Activated CD4-positive, alpha-beta T cell treated with anti-CD3 and anti-CD28 coated beads, Interleukin-2, amount 50 U/mL, for 1 hour (primary cell): ENCODE measurements at places on chromosomes 2 and 18.

GRCh38 chr2:118058951-118059350 lies 29.3 kb upstream of the INSIG2 start:
- DNase-seq: no peak

DNA sequence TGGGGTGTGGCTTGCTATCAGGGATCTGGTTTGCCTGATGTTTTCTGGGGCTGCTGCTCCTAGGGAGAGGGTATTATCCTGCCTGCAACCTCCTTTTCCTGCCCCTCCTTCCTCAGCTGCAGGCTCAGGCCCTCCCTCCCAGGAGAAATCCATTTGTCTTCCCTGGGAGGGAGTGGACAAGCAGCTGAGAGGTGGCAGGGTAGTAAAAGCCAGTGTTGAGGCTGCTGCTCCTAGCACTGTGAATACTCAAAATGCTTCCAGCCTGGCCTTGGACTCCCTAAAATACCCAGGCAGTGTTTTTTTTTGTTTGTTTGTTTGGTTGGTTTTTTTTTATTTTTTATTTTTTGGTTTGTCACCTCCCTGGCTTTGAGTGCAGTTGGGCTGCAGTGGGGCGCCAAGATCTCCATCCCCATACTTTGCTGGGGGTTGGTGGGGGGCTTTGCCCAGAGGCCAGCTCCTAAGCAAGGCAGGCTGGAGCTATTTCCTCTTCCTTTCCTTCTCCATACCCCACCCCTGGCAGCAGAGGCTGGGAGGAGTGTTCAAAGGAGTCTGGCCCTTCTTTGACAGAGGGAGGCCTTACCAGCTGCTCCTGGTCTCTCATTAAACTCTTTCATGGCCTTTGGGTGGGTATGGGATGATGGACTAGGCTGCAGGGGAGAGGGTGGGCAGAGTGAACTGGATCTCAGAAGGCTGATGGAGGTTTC lies 13.6 kb downstream of the HOXD3 start:
- DNase-seq: no peak

GRCh38 chr2:199310771-199311585 lies 146.8 kb downstream of the SATB2 start:
- no peak for DNase-seq

GRCh38 chr2:62374301-62375112 lies 131.5 kb downstream of the TMEM17 start:
- DNase-seq: no peak

DNA sequence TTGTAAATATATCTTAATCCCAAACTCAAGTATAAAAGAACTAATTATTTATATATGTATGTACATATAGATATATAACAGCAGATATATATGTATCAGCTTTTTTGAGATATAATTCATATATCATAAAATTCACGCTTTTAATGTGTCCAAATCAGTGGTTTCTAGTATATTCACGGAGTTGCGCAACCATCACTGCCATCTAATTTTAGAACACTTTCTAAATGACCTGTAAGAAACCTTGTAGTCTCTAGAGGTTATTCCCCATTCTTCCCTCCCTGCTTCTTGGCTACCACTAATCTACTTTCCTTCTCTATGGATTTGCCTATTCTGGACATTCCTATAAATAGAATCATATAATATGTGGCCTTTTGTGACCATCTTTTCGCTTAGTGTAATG lies 163.5 kb upstream of the TCF4 start:
- no peak for DNase-seq

GRCh38 chr2:213989207-213989606 lies 421.6 kb upstream of the VWC2L start:
- DNase-seq: no peak

GRCh38 chr2:235194351-235194750 lies 242.5 kb downstream of the SH3BP4 start:
- DNase-seq: no peak

DNA sequence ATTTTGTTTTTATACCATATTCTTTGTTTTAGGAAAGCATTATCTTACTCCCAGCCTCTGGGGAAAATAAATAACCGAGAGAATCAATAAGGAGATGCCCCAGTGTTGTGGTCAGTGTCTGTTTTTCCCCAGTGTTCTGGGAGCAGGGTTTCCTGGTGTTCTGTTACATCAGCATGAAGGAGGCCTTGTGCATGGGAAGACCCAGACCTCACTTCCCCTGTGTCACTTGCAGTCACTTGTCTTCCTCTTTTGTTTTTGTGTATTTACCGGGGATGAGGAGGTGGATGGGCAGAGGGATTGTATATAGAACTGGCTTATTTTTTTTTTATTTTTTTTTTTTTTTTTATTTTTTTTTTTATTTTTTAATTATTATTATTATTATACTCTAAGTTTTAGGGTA lies 45.0 kb upstream of the MGAT5 start:
- DNase-seq: no peak

DNA sequence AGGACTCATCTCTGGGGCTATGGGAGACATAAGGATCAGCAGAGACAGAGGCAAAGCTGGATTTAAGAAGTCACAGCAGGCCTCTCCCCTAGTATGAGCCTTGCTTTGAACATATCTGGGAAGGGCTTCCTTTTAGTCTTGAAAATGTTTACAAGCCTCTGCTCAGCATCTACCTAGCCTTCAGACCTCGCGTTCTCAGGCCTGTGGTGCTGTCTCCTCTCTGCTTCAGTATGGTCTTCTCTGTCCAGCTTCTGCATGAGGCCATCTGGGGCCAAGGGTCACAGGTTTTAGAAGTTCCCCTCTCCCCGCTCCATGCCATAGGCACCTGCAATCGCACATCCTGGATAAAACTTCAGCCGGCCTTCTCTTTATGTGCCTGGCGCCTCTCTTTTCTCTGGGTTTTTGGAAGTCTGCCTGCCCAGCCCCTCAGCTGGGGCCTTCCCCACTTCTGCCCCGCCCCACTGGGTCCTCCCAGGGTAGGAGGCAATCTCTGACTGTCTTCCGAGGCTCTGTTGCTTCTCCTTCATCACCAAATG lies 7.1 kb downstream of the ACTG2 start:
- DNase-seq: no peak

DNA sequence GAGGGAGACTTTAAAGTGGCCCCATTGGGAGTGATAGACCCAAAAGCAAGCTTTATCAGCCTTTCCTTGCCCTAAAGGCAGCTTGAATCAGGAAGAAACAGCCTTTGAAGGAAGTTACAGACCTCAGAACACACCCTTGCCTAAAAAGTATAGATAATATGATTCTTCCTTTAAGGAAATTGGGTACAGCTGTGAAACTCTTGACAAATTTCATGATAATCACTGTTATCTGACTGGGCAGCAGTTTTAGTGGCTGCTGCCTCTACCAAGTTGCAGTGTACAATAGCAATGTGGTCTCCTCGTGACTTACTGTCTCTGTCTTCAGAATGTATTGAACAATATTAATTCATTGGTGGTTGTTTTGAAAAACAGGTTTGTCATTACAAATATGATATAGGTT lies 16.7 kb downstream of the HOXD1 start:
- DNase-seq: no peak

DNA sequence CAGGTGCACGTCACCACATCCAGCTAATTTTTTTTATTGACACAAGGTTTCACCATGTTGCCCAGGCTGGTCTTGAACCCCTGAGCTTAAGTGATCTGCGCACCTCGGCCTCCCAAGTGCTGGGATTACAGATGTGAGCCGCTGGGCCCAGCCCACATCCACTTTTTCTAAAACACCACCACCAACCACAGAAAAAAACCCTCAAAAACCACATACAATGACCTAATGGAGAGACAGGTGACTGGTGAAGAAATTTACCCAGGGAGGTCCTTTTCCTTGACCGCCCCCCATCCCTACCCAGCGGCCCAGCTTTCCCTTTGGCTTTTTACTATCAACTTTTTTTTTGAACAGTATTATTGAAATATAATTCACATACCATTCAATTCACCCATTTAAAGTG lies 47.9 kb downstream of the CACNB4 start:
- no peak for DNase-seq

DNA sequence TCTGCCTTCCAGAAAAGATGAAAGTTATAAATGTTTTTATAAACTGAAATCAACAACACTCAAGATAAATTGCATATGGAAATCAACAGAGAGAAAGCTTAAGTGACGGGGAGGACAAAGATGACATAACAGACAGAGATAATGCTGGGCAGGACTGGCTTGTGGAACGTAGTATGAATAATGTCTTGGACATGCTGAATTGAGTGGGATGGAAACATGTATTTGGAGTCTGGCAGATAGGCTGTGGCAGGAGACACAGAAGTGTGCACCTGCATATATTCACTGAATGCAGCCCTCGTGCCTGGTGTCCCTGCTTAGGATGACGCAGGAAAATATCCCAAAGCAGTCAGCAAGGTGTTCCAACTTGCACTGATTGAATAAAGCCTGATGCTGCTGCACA lies 318.2 kb downstream of the CBLN2 start:
- DNase-seq: no peak

DNA sequence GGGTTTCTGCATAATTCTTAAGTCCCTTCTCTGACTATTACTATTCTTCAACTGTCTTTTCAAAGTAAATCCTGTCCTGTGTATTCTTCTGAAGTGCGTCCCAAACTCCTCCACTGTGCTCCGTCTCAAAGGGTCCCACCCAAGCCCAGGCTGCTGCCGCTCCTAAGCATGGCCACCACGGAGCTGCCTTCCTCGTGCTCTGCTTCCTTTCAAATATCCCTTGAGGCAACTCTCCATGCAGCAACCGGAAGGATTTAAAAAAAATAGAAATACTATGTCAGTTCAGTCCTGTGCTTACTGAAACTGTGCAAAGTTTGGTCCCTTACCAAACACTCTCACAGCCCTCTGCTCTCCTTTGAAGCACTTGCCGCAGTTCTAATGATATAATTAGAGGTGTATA lies 116.1 kb downstream of the NOL10 start:
- DNase-seq: no peak

- DNase-seq: no peak
These were observed 99.6 kb downstream of the TPGS2 start for GRCh38 chr18:36729197-36729596.

DNA sequence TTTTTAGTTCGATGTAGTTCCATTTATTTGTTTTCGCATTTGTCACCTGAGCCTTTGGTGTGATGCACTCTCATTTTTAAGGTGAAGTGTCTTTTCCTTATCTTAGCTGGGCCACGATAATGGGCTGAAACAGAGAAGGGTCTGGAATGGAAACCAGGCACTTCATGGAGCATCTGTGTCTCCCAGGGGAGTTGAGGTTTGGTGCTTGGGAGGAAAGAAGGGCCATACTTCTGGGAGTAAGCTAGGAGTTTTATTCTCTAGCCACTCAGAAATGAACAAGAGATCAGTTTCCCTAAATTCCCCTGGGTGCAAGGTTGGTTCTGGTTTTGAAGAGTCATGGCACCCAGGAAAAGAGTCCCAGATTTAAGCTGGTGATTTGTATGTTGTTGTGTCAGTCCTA lies 179.4 kb upstream of the CXCR4 start:
- DNase-seq: no peak

GRCh38 chr2:241803387-241804325 lies 5.3 kb upstream of the NEU4 start:
- peak; percentile 36 for DNase-seq

DNA sequence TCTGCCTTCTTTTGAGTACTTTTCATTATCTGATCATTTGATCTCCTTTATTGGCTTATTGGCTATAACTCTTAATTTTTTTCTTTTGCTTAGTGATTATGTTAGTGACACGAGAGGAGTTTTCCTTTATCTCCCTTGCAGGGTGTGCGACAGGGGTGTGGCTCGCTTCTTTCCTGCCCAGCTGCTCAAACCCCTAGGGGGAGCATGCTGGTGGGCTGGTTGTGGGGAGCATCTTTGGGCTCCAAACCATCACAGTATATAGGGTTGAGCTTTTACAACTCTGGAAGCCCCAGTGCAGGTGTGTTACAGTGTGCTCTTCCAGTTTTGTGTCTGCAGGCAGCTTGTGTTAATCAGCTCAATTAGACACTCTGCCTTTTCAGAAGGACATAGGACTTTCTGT lies 357.0 kb upstream of the TMEFF2 start:
- DNase-seq: no peak

DNA sequence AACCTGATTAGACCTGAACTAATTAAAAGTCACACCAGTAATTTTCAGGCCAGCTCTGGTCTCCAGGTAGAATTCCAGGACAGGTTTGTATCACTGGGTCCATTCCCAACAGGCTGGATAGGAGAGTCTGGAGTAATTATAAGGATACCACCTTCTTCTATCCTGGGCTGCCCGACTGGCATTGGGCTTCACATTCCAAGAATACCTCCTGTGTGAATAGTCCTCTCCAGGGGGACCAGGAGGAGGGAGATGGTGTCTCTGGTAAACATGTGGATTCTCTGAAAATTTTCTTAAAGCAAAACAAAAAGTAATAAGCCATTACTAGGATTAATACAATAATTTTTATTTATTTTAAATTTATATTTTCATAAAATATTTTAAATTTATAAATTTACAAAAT lies 17.3 kb downstream of the DUSP11 start:
- DNase-seq: no peak

GRCh38 chr2:241191081-241191480 lies 2.6 kb downstream of the ANO7 start:
- DNase-seq: no peak

DNA sequence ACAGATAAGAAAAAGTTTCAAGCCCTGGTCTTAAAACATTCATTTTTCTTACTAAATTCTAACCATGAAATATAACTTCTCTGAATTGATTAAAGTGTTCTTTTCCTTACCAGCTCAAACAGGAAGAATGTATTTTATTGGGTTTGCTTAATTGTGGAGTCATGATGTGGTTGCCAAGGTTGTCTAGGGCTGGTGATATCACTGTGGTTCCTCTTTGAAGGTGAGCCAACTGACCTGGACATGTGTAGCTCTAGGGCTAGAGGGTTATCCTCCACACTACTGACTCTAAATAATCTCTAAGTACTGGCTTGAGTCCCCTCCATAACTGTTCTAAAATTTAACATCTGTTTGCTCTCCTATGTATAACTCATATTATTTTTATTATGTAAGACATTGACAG lies 529.6 kb downstream of the PIK3C3 start:
- no peak for DNase-seq

- no peak for DNase-seq
These were observed 249.8 kb downstream of the NBAS start for GRCh38 chr2:15311201-15311907.

DNA sequence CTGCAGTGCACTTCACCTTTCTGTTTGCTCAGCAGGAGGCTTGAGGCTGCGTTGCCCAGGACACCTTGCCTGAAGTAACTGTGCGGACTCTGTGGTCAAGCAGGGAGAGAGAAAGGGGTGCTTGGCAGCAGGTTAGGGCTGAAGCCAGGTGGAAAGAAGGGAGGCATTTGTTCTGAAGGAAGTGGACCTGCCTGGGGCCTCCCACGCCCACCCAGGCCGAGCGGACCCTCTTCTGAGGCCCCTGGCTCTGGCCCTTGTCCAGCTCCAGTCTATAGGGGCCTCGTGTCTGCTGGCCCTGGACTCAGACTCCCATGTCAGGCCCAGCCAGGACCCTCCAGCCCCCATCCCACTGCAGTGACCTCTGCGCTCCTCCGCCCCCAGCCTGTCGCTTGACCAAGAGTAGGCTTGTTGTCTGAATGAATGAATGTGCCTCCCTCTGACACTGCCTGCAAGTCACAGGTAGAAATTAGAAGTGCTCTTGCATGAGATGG lies 2.5 kb downstream of the SNED1 start:
- no peak for DNase-seq

- DNase-seq: no peak
These were observed 283.1 kb downstream of the CELF4 start for GRCh38 chr18:37282386-37283037.

- DNase-seq: no peak
These were observed 108.9 kb upstream of the XPO1 start for GRCh38 chr2:61647044-61647443.

- no peak for DNase-seq
These were observed 264.7 kb upstream of the ID2 start for GRCh38 chr2:8416849-8417832.

- no peak for DNase-seq
These were observed 84.7 kb upstream of the TMEM200C start for GRCh38 chr18:5979971-5980457.

- peak; percentile 42 for DNase-seq
These were observed at the start of gene SNED1 for GRCh38 chr2:240997856-240998705. Gene SNED1, plus strand, starts transcription at chr2:240998618. Its CDS starts 220 bp downstream, at chr2:240998838.
